CD4-positive, alpha-beta T cell treated with Interleukin-15 for 4 hours (primary cell): ENCODE measurements at places on chromosomes 13 and 19.

DNA sequence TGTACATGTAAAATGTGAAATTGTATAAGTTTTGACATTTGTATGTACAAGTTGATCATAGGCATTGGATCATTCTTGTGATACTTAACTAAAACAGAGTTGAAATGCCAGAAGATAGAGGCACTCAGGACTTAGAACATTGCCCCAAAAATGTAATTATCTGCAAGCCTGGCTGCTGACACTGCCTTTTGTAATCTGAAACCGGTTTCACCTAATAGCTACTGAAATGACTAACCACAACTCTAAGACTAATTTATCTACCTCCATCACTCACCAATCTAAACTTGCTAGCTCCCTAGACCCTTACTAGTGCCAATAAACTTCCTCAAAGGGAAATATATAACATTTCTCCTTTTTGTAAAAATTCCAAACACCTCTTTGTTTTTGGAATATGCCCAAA, 2596.2 kb downstream of the PCDH9 start:
- DNase-seq = no peak

GRCh38 chr13:46803586-46803985, 6.6 kb upstream of the ESD start:
- DNase-seq = no peak

- no peak for DNase-seq
These were observed 5.1 kb downstream of the POU4F1 start for GRCh38 chr13:78598116-78598781.

DNA sequence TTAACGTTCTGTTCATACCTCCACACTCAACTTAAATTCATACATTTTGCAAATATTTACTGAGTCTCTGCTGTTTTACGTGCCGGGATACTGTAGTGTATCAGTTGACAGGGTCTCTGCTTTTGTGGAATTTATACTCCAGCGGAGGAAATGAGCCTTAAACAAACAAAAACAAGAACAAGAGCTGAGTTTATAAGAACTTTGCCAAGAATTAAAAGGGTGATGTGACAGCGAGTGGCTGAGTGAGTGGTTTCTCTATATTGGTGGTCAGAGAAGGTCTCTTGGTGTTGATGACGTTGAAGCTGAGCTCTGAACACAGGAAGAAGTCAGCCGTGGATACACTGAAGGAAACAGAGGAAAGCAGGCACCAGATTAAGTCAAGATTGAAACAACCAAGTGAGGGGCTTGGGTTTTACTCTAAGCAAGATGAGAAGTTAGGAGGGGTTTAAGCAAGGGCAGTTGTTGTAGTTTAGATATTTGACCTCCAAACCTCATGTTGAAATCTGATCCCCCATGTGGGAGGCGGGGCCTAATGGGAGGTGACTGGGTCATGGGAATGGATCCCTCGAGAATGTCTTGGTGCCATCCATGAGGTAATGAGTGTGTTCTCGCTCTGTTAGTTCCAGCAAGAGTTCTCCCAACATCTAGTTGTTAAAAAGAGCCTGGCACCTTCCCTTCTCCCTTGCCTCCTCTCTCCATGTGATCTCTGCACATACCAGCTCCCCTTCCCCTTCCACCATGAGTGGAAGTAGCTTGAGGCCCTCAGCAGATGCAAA, 248.3 kb downstream of the DCLK1 start:
- DNase-seq = no peak

GRCh38 chr13:114283576-114283975, 2.2 kb downstream of the UPF3A start:
- no peak for DNase-seq

DNA sequence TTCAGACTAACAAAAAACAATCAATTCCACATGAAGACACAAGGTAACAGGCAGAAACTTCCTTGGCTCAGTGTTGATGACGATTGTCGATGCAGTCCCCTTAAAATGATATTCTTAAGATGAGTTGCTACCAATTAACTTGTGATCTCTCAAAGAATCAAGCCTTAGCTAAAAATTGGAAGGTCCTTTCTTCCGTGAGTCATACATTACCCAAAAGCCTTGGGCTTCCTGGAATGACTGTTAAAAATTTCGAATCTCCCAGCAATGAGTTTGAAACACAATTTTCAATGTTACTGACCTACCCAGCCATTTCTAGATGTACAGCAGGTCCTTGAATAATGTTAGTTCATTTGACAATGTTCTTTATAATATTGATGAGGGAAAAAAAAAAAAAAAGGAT, 28.0 kb upstream of the RB1 start:
- DNase-seq = no peak

- no peak for DNase-seq
These were observed 4.2 kb upstream of the LRG1 start for GRCh38 chr19:4543842-4544647.

DNA sequence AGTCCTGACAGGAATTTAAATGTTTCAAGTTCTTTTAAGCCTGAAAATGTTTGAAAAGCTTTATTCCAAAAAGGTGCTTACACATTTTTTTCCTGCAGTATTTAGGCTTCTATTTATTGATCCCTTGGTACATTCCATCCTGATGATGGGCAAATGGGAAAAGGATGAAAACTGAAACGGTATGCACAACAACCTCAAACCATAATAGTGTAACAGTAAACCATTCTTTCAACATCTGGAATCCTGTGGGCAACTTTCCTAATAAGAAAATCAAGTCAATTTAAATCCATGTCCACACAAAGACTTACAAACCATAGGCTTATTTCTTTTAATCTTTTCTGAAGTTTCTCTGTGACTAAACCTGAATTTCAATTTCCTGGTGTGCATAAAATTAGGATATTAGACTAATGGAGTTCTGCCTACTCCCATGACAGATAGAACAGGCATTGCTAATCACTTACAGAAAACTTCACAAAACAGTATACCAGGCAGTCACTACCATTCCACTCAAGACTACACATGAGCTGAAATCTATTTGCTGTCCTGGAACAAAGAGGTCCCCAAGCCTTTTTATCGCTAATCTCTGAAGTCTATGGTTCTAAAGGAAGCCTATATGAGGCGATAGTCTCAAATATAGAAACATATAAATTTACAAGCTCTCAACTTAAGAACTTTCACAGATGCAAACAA, 103.3 kb downstream of the DLEU7 start:
- DNase-seq = no peak

DNA sequence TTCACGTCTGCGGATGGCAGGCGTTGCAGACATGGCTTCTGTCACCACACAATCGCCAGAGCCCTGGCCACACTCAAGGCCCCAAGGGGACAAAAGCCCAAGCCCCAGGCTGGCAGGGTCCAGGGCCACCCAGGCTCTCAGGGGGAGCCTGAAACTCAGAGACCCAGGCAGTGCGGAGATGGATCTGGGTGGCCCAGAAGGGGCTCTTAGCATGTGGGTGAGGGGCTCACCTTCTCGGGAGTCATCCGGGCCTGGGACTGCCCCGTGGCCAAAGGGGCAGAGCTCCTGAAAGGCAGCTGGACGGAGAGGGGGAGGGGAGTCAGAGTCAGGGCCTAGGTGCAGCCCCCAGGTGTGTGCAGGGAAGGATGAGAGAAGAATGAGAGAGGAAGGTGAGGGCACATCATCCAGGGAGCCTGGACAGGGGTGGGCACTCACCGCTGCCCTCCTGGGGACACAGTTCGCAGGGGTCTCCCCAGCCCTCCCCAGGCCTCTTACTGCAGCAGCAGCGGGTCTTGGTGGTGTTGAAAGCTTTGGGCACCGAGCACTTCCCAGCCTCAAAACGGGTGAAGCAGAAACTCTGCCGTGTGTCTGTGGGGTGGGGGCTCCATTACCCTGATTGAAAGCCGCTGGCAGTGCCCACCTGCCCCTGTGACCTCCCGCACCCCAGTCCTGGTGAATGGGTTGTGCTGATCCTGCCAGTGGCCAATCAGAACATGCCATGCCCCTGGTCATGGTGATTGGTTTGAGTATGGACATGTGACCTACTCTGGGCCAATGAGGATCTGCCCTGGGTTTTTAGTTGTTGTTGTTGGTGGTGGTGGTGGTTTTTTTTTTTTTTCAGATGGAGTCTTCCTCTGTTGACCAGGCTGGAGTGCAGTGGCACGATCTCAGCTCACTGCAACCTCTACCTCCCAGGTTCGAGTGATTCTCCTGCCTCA, 37.4 kb downstream of the CCL25 start:
- DNase-seq = no peak

DNA sequence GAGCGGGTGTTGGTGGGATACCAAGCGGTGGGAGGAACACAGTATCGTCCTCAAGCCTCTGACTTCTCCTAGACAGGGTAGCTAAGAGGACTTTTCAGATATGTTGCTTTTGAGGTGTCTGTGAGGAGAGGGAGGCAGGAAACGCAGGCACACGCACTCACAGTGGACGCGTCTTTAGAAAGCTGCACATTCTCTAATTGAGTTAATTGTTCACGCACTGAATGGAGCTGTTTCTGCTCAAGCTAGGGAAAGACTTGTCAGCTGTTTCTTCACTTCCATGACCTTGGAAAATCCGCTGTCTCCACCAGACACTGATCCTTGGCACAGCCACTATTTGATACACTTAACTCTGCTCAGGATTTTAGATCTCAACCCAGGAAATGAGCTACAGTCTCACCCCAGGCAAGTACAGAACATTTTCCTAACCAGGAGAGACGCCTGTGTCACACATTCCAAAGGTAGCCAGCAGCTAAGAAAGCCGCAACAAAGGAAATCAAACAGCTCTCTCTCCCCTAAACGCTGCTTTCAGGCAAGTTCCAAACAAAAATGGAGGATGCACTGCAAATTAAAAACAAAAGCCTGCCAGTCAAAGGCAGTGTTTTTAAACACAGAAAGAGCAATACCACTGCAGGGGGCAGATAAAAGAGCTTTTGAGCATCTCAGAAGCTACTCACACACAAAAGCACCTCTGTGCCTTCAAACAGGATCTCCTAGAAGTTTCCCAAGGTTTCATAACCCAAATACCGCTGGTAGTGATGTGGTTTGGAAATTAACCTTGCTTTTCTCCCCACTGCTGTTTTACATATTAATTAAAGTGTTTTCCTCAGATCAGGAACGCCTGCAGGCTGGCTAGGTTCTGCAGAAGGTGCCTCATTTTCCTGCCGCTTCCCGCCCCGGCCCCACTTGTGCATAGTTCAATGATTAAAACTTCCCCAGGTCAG, 57.3 kb downstream of the IRS2 start:
- no peak for DNase-seq

GRCh38 chr19:35166100-35167063, 11.8 kb downstream of the FXYD5 start:
- no peak for DNase-seq

GRCh38 chr19:9836021-9836420, 903 bp downstream of the PIN1 start:
- no peak for DNase-seq

- DNase-seq = no peak
These were observed 7.2 kb downstream of the ABCA7 start for GRCh38 chr19:1046836-1047695.

- DNase-seq = peak; percentile 58
These were observed 13.4 kb upstream of the SIGLEC12 start for GRCh38 chr19:51514866-51515481.

DNA sequence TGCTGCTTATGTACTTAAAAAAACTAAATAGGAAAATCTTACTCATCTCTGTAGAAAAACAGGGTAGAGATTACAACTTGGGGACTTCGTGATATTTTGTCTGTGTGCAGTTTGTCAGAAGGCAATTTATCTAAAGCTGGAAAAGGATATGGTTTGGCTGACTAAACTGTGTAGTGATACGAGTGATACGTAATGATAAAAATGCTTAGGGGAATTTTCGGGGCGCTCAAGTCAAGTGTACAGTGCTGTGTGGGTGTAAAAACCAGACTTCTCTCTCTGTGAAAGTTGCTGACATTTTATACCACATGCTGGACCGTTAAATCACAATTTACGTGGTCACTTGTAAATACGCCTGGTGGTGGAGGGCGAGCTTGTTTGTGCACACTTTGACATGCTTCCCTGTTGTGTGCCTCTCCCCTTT, 221.7 kb downstream of the KCNRG start:
- peak; percentile 72 for DNase-seq

GRCh38 chr13:76851961-76852360, 34.2 kb downstream of the KCTD12 start:
- no peak for DNase-seq

- DNase-seq = no peak
These were observed 5.6 kb upstream of the CDC34 start for GRCh38 chr19:525857-526419.

DNA sequence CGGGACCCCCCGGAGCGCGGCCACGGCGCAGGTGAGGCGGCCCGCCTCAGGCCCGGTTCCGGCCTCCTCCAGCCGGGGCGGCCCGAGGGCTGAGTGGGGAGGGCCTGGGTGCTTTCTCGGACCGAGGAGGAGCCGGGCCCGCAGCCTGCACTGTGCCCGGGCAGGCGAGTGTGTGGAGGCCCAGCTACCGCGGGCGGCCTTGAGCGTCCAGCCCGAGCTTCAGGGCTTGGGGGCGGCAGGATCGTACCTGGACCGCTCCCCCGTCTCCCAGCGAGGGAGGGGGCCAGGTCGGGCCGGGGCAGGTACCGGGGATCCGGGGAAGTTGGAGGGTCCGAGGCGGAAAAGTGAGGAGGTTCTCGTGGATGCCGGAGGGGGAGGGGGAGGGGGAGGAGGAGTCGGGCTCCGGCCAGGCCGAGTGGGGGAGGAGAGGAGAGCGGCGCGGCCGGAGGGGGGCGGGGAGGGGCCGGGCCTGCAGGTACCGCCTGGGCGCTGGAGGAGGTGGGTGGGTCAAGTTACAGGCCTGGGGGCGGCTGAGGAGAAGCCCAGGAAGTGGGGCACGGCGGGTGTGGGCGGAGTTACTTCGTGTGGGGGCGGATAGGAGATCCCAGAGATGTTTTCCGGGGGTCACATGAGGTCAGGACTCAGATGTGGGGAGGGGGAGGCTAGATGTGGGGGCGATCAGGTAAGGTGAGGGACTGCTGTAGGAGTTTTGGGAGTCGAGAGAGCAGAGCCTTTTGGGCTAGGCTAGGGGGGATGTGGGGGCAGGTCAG, 545 bp downstream of the NACC1 start:
- no peak for DNase-seq

GRCh38 chr19:16087940-16088339, 11.6 kb downstream of the TPM4 start:
- DNase-seq = no peak

GRCh38 chr13:52703482-52703881, 36.1 kb downstream of the CNMD start:
- no peak for DNase-seq

- no peak for DNase-seq
These were observed 11.3 kb downstream of the GTPBP3 start for GRCh38 chr19:17348700-17349099.

GRCh38 chr19:38245826-38246498, 10.2 kb downstream of the PPP1R14A start:
- no peak for DNase-seq

GRCh38 chr13:80562433-80563156, 221.7 kb upstream of the SPRY2 start:
- DNase-seq = no peak

GRCh38 chr13:66635526-66635925, 594.6 kb downstream of the PCDH9 start:
- no peak for DNase-seq
